ENCODE measurements at places on chromosomes 4 and X. TPM values are rescaled to one million over a fixed set of nuclear protein-coding genes. Genes with fewer than 3 reads are reported as not detected.

Gene PUDP
- 15.8 TPM for total RNA-seq

Gene OCIAD1
- 57.4 TPM for total RNA-seq

Gene APBB2
- total RNA-seq = 34.8 TPM

Gene PSMD10
- total RNA-seq = 26.5 TPM

Gene ODAPH
- total RNA-seq = not detected

Gene PSAPL1
- total RNA-seq = 0.52 TPM

Gene PGAM4
- not detected for total RNA-seq

Gene STATH
- total RNA-seq = not detected

Gene MXD4
- 45.5 TPM for total RNA-seq

Gene CFAP99
- total RNA-seq = not detected

Gene TMEM271
- not detected for total RNA-seq

Gene POU3F4
- not detected for total RNA-seq

Gene NPNT
- total RNA-seq = 29.1 TPM

DNA sequence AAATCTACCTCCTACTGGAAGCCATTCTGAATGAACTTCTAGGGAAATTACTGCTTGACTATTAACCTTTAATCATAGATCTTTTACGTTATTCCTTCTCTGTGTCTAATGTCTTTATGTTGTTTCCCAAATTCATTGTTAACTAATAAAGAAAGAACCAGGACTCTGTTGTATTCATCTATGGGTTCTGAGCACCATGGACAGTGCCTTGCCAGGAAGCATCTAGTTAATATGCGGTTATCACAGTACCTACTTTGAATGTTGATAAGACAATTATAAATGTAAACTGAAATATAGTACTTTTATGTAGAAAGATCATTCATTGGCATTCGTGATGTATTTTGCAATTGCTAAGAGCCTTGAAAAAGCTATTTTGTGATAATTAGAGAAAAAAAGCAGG, 23.8 kb downstream of the NWD2 start:
- no peak overlapping the region for H3K4me3 ChIP-seq
- no peak overlapping the region for H3K27ac ChIP-seq
- no peaks in the 10 kb centered on the region for H3K27me3 ChIP-seq
- no peak for DNase-seq
- peaks cover 4% of the 10 kb centered on the region for H3K4me1 ChIP-seq
- H3K36me3 ChIP-seq = no peaks in the 10 kb centered on the region

DNA sequence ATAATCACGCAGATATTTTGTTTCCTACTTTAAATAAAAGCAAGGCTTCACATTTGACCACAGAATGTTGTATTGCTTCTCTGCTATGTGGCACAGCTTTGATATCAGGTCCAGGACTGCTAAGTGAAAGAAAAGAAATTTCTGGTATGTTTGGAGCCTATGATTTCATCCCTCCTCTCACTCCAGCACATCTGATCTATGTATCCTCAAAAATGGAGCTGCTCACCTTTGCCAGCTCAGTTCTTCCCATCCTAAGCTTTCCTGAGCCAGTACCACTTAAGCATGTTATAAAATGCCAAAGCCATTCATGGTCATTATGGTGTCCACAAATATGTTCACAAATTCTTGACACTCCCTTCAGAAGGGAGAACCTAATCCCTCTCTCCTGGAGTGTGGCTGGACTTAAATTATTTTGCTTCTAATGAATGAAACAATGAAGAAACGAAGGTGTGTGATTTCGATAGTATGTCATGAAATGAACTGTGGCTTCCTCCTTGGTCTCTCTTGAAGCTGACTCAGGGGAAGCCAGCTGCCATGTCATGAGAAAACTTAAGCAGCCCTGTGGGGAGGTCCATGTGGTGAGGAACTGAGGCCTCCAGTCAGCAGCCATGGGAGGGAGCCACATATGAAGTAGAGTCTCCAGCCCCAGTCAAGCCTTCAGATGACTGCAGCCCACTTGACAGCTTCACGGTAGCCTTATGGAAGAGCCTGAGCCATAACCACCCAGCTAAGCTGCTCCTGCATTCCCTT, 207.7 kb downstream of the MGST2 start:
- H3K27ac ChIP-seq = no peak overlapping the region
- DNase-seq = no peak
- no peak overlapping the region for H3K4me3 ChIP-seq
- H3K27me3 ChIP-seq = no peaks in the 10 kb centered on the region
- peaks cover 6% of the 10 kb centered on the region for H3K4me1 ChIP-seq

- no peaks in the 10 kb centered on the region for H3K4me1 ChIP-seq
- no peaks in the 10 kb centered on the region for H3K27me3 ChIP-seq
- DNase-seq = no peak
- H3K36me3 ChIP-seq = no peaks in the 10 kb centered on the region
- no peak overlapping the region for H3K27ac ChIP-seq
Measured at GRCh38 chrX:10513974-10514373, 106.4 kb downstream of the MID1 start.

DNA sequence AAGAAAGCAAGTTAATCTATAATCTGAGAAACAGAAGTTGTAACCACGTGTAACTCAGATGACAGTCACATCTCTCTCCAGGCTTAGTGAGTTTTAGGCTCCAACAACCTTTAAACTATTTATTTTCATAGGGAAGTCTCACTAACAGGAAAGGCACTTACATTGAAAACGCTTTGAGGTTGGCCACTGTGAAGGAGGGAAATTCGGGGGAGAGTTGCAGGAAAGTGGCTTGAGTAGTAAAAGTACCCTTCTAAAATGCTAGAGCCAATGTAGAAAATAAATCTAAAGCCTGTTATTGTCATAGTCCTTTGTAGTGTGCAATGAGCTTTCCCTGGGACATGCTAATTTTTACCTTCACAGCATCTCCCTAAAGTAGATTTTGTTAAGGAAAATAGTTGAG, 995 bp upstream of the NFXL1 start:
- H3K27ac ChIP-seq = no peak overlapping the region
- H3K36me3 ChIP-seq = no peaks in the 10 kb centered on the region

DNA sequence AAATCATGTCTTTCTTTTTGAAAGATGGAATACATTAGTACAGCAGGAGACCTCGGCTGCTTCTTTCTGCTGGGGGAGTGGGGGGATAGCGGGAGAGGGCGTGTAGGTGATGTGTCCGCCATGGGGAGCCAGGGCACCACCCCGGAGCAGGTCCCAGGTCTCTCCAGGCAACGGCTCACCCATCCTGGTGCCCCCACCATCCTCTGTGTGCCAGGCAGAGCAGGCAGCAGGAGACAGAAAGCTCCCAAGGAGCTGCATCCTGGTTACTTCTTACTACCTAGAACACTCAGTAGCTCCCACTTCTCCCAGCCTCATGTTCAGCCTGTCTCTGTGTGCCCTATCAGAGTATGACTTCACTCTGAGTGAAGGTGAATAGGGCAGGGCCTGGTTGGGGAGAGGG, 23.6 kb downstream of the TNIP2 start:
- peaks cover 10% of the 10 kb centered on the region for H3K36me3 ChIP-seq
- no peak overlapping the region for H3K27ac ChIP-seq
- no peak overlapping the region for H3K4me3 ChIP-seq
- no peak for DNase-seq
- H3K27me3 ChIP-seq = no peaks in the 10 kb centered on the region
- H3K4me1 ChIP-seq = no peaks in the 10 kb centered on the region

- peaks cover 4% of the 10 kb centered on the region for H3K4me1 ChIP-seq
- H3K4me3 ChIP-seq = no peak overlapping the region
- no peaks in the 10 kb centered on the region for H3K36me3 ChIP-seq
- H3K27ac ChIP-seq = no peak overlapping the region
- no peak for DNase-seq
Measured at GRCh38 chrX:123869488-123869887, 9.6 kb downstream of the XIAP start.

DNA sequence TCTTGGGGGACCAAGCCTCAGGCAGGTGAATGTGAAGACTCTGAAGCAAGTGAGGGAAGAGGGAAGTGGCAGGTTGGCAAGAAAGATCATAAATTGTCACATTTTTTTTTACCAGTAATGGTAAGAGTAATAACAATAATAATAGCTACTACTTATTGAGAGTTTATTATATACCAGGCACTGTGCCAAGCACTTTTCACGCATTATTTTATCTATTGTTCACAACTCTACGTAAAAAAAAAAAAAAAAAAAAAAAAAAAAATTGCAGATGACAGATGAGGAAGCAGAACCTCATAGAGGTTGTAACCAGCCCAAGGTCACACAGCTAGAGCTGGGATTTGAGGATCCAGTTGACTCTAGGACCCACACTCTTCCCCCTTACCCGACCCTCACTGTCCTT, 40.9 kb downstream of the TSC22D3 start:
- H3K4me3 ChIP-seq = no peak overlapping the region
- H3K27me3 ChIP-seq = no peaks in the 10 kb centered on the region
- no peaks in the 10 kb centered on the region for H3K36me3 ChIP-seq
- H3K27ac ChIP-seq = peak overlapping the region; percentile 50

DNA sequence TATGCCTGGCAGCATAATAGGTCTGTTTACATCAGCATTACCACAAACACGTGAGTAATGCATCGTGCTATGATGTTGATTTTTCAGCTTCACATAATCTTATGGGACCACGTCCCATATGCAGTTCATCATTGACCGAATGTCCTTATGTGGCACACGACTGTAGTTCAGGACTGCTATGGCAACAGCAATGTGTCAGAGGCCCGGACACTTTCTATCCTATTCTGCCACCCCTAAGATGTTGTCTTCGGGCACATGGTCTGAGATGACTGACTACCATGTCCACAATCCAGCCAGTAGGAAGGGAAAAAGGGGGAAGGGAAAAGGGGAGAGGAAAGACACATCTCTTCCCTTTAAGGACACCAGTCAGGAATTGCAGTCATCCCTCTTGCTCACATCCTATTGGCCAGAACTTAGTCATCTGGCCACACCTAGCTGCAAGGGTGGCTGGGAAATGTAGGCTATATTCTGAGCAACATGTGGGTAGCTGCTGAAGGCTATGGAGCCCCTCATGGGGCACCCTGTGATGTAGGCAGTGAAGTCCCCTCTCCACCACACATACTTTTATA, 196.0 kb upstream of the RBPJ start:
- no peak for DNase-seq
- H3K27ac ChIP-seq = no peak overlapping the region
- H3K4me1 ChIP-seq = peaks cover 14% of the 10 kb centered on the region
- no peaks in the 10 kb centered on the region for H3K27me3 ChIP-seq
- no peak overlapping the region for H3K4me3 ChIP-seq
- no peaks in the 10 kb centered on the region for H3K36me3 ChIP-seq

DNA sequence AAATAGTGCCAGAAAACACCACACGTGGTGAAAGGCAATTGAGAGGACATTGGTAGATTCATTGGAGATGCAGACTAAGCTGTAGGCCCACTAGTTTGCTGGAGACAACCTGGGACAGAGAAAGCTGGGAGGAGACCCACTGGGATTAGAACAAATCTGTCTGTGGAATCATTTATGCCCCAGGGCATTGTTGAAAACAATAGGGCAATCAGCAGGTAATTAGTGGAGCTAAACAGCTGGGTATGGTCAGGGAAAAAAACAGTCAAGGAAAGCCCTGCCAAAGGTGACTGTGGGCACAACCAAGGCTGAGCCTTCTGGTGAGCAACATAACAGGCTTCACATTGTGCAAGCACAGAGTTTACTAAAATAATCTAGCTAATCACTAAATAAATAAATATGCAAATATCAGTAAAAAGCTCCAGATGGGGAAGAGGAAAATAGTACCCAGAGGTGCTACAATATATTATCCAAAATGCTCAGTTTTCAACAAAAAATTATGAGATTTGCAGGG, 9.0 kb downstream of the TCEAL3 start:
- H3K4me3 ChIP-seq = no peak overlapping the region
- no peaks in the 10 kb centered on the region for H3K36me3 ChIP-seq
- DNase-seq = no peak
- peak overlapping the region; percentile 60 for H3K27ac ChIP-seq

DNA sequence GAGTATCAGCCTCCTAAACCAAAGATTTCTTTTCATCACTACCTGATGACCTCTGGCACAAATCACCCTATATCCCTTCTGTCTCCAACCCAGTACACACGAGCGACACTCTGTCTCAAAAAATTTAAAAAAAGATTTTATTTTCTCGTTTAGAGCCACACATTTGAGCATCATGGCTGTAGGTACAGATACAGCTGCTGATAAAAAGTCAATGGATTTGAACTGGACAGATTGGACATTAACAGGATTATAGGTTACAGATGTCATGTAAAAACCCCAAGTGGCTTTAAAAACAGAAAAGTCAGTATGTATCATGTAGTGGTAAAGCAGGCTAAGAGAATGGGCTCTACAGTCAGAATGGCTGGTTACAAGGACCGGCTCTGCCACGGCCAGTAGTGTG, 171.1 kb downstream of the SCFD2 start:
- H3K4me3 ChIP-seq = no peak overlapping the region
- H3K36me3 ChIP-seq = no peaks in the 10 kb centered on the region
- no peak overlapping the region for H3K27ac ChIP-seq
- no peaks in the 10 kb centered on the region for H3K4me1 ChIP-seq
- H3K27me3 ChIP-seq = no peaks in the 10 kb centered on the region

- H3K4me1 ChIP-seq = no peaks in the 10 kb centered on the region
- no peaks in the 10 kb centered on the region for H3K36me3 ChIP-seq
- DNase-seq = no peak
- H3K27ac ChIP-seq = no peak overlapping the region
- no peaks in the 10 kb centered on the region for H3K27me3 ChIP-seq
Measured at GRCh38 chr4:173735049-173735448, 205.0 kb upstream of the HAND2 start.

- H3K27ac ChIP-seq = peak overlapping the region; percentile 30
- no peak overlapping the region for H3K4me3 ChIP-seq
- DNase-seq = peak; percentile 45
Measured at GRCh38 chr4:41120297-41121217, 93.8 kb downstream of the APBB2 start.
